CD4-positive, alpha-beta T cell treated with Interleukin-4 for 1 hour (primary cell): ENCODE measurements at places on chromosomes 7 and 10.
A peak's percentile ranks its signal among the peaks of the same experiment; 100 is the strongest.

- DNase-seq: no peak
Measured at GRCh38 chr10:63210611-63211196, 77.6 kb downstream of the NRBF2 start.

GRCh38 chr7:152527610-152528032, 91.8 kb upstream of the KMT2C start:
- no peak for DNase-seq

- DNase-seq: no peak
Measured at GRCh38 chr10:129771991-129772431, 192.1 kb downstream of the EBF3 start.

DNA sequence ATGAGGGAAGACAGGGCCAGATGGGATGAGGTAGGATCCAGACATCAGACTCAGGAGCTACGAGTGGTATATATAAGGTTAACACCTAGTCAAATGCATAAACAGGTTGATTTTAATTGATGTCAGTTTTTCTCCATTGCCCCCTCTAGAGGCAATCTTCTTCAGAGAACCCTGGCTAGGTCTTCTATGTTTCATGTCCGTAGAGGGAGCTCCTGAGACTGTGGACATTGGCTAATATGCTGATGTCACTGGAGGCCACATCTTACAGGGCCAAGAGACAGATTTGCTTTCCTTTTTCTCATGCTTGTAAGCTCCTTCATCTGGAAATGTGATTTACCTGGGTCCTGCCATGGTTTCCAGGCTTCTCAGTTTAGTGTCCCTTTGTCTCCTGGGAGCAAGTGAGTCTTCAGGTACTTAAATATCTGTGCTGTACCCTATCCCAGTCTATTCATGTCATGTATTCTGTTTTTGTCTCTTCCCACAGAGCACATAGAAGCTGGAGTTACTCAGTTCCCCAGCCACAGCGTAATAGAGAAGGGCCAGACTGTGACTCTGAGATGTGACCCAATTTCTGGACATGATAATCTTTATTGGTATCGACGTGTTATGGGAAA, 161.6 kb upstream of the PRSS1 start:
- peak; percentile 54 for DNase-seq

GRCh38 chr7:123624527-123625183, 23.0 kb downstream of the ASB15 start:
- peak; percentile 57 for DNase-seq
